ENCODE measurements at places on chromosomes 4 and X. TPM values are rescaled to one million over a fixed set of nuclear protein-coding genes. Genes with fewer than 3 reads are reported as not detected.

The EFHC2 gene
- 0.28 TPM for total RNA-seq

The CXCL8 gene
- 991 TPM for total RNA-seq

The AIFM1 gene
- total RNA-seq = 28.0 TPM

The GYG2 gene
- 2.7 TPM for total RNA-seq

The CRMP1 gene
- total RNA-seq = not detected

The TLL1 gene
- total RNA-seq = 0.85 TPM

The RTL3 gene
- total RNA-seq = 0.19 TPM

The ABCD1 gene
- 11.1 TPM for total RNA-seq

The PAK3 gene
- total RNA-seq = 4.0 TPM

The VCX gene
- total RNA-seq = not detected

The TCEANC gene
- total RNA-seq = 7.0 TPM

The TLR1 gene
- total RNA-seq = 1.4 TPM

The NAT8L gene
- under 0.01 TPM for total RNA-seq

The FRMD7 gene
- total RNA-seq = not detected

The CPE gene
- total RNA-seq = 294 TPM

The PCDH7 gene
- 1.4 TPM for total RNA-seq

The IL9R gene
- total RNA-seq = 0.19 TPM

The GPRIN3 gene
- 0.58 TPM for total RNA-seq

The THAP6 gene
- 15.2 TPM for total RNA-seq

The EXOC1 gene
- 50.7 TPM for total RNA-seq

The GUCY1A1 gene
- 0.19 TPM for total RNA-seq

Measured in regular cardiac myocyte (primary cell).